Amygdala (tissue), 56 donors: ENCODE measurements at places on chromosomes 5 and 9.

- DNase-seq = no peak
Observed at GRCh38 chr9:27094640-27095298, 14.3 kb upstream of the TEK start.

- DNase-seq = no peak
Observed at GRCh38 chr9:95005278-95006143, 279.0 kb downstream of the AOPEP start.

GRCh38 chr9:34185778-34186551, 7.1 kb downstream of the UBAP1 start:
- no peak for DNase-seq

- no peak for DNase-seq
Observed at GRCh38 chr5:36526537-36526936, 79.9 kb upstream of the SLC1A3 start.

GRCh38 chr9:109020581-109021511, 7.5 kb upstream of the CTNNAL1 start:
- DNase-seq = no peak

GRCh38 chr9:121649476-121650216, 1.8 kb upstream of the DAB2IP start:
- no peak for DNase-seq

GRCh38 chr5:5364932-5365331, 57.5 kb upstream of the ICE1 start:
- no peak for DNase-seq

DNA sequence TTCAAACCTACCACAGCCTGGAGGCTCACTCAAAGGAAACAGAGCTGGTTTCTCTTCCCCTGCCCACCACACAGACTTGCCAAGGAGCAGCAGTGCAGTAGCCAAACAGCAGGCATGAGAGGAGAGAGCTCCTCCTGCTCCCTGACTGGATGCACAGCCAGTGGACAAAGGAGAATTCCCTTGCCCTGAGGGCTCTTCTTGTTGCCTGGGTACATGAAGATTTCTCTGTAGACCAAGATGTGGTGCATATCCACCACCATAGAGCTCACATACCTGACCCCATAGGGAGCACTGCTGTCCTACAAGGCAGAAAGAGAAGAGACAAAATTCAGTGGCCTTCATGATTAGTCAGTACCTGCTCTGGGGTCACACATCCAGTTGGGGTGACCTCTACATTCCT, 56.3 kb upstream of the SPATA31E1 start:
- no peak for DNase-seq

- no peak for DNase-seq
Observed at GRCh38 chr9:70801181-70801829, 320.1 kb downstream of the TRPM3 start.

- DNase-seq = no peak
Observed at GRCh38 chr9:4980086-4980727, 4.9 kb upstream of the JAK2 start.

GRCh38 chr5:73909474-73909873, 283.5 kb downstream of the ARHGEF28 start:
- DNase-seq = no peak

DNA sequence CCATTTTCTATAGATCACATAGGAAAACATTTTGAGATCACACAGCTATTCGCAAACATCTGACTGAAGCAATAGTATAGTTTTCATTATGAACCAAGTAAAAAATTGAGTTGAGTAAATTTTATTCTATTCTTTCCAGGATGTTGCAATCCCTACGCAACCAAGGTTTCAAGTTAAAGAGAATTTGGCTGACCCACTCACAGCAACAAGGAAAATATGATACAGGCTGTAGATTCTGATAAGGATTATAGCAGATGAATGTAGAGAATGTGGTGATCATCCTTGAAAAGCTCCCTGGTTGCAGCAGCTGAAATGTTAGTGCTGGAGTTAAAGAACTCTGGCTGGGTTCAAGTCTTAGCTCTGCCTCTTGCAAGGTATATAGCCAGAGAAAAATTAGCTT, 4.7 kb downstream of the ABCA1 start:
- no peak for DNase-seq

- no peak for DNase-seq
Observed at GRCh38 chr5:179170606-179171005, 110.4 kb downstream of the ZNF354C start.

GRCh38 chr5:64925123-64925522, 156.4 kb downstream of the CWC27 start:
- no peak for DNase-seq

DNA sequence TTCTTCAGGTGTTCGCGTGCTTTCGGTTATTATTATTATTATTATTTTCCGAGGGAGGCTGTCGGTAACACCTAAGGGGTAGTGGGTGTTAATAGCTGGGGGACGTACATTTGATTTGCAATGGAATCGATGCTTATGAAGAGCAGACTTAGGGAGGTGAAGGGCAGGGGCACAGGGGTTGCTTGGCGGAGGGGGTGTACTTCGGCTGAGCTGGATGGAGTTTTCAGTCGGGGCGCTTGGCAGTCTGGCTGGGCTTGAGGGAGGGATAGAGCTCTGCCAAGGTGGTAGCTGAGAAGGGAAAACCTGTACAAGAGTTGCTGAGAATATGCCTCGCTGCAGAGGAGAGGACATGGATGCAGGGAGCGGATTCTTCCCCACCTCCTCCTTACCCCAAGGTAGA, 617 bp upstream of the PTPRD start:
- DNase-seq = no peak

GRCh38 chr9:87872079-87872624, 10.5 kb upstream of the SPATA31E1 start:
- DNase-seq = no peak

DNA sequence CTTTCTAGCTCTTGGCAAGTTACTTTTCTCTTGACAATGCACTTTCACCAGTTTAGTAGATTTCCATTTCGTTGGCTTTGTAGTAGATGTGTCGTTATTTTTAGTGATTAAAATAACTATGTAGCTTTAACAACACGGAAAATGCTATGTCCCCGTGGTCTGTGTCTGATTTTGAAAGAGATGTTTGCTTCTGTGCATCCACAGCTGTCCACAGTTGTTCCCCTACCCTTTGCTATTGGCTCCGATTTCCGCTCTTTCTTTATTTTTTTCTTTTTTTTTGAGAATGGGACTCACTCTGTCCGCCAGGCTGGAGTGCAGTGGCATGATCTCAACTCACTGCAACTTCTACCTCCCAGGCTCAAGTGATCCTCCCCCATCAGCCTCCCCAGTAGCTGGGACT, 533.9 kb downstream of the IRX1 start:
- DNase-seq = no peak

- no peak for DNase-seq
Observed at GRCh38 chr5:128870373-128870772, 94.9 kb upstream of the SLC27A6 start.

GRCh38 chr9:100013573-100013972, 85.2 kb downstream of the ERP44 start:
- DNase-seq = no peak

DNA sequence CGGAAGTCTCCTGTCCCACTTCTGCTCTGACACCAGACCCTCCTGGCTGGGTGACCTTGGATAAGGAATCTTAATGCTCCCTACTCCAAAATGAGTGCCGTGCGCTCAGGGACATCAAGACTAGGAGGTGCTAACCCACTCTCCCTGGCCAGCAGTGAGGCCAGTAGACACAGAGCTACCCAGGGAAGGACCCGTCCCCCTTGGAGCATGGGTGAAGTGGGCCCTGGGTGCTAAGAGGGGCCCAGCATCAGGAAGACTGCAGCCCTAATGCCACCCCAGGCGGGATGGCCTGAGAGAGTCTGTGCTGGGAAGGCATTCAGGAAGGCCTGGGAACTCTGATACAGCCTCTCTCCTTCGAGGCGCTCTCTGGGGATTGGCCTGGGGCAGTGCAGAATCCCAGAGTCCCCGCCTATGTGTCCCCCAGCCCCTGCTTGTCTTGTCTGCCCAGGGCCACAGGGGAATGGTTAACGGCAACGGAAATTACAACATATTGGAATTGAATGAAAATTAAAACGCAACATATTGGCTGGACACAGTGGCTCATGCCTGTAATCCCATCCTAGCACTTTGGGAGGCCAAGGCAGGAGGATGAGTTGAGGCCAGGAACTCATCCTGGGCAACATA, 29.7 kb upstream of the RNU6ATAC start:
- no peak for DNase-seq

GRCh38 chr5:157516626-157517325, 56.8 kb downstream of the NIPAL4 start:
- no peak for DNase-seq

DNA sequence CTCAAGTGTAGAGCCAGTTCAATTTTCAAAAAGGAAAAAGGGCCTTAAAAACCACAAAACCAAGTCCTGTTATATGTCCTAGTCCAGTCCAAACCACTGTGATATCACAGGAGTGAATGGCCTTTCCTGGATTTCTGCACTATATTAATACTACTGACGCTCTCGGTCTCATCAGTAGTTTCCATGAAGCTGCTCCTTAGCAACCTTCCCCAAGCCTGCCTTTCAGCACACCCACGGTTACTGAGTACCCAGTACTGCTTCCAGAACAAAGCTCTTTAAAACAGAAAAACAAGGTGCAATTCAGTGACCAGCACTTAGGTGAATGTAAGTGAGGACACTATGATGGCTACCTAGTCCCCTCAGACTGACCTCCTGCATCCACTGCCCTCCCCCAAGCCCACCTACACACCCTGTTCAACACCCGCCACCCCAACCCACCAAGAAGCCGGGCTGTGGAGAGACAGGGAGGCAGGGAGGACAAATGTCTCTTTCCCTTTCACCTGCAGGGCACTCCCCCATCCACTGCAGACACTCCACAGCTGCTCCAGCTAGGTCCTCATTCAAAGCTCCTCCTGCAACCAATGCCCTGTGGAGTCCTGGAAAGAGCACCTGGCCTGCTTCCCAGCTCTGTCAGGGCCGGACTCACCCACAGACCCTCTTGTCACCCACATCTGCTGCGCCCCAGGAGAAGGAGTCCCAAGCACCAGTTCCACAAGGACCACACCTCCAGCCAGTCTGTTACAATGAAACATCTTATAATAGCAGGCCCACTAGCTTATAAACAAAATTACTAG, 25.9 kb downstream of the PSMB7 start:
- DNase-seq = no peak

DNA sequence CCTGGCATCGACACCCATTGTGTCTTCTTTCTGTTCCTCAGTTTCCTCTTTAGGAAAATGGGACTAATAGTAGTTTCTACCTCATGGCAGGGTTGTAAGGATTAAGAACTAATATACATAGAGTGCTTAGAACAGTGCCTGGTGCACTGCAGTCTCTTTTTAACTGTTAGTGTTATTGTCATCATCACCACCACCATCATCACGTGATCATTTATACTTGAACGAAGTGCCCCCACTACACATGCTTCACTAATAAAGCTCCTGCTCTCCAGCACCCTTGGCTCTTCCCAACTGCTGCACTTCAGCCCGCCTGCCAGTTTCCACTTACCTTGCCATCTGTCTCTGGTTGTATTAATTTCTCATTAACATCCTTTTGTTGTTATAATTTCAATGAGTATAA, 35.8 kb upstream of the MAST4 start:
- no peak for DNase-seq

DNA sequence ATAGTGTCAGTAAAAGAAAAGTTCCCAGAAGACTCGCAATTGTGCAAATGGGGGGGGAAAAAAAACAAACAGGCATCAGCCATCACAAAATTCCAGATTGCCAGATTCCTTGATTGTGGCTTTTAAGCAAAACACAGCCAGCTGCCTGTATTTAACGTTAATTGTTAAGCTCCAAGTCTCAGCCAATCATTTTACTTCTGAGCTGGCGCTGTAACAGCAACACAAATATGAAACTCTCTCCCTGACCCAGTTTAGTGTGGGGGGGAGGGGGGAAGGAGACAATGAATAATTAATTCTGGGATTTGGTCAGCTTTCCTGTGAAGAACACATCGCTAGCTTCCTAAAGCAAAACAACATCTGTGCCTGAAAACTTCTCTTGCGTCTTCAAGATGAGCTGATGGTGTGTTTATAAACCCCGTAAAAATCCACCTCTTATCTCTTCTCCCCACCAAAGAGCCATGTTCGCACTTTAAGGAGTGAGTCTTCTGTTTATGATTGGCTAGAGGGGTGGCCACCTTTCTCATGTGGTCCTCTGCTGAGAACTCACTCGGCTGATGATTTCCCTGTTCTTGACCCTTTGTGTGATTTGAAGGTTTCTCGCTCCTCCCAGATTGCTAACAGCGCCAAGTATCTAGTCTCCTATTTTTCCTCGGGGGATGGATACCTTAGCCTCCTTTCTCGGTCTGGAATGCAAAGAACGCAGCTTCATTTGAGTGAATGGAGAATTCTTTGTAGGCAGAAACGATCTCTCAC, 160.2 kb upstream of the DAPK1 start:
- peak; percentile 13 for DNase-seq

GRCh38 chr5:54924487-54924886, 60.9 kb downstream of the ESM1 start:
- no peak for DNase-seq

- no peak for DNase-seq
Observed at GRCh38 chr9:134179918-134180785, 15.8 kb upstream of the RNU6ATAC start.

DNA sequence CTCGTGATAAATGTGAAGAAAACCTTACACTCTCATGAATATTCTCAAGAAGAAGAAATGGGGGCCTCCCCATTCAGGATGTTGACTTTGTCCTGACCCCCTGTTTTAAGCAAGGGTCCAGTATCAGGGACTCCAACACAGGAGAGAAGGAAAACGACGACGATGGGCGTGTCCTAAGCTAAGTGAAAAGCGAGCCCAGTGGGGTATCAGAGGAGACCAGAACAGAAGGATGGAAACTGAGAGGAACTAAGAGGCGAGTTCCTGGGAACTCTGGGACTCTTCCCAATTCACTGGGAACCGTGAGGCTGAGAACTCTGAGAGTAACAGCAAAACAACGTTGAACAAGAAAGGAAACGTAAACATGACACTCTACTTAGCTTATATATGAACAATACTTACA, 14.6 kb downstream of the RETREG1 start:
- DNase-seq = no peak

DNA sequence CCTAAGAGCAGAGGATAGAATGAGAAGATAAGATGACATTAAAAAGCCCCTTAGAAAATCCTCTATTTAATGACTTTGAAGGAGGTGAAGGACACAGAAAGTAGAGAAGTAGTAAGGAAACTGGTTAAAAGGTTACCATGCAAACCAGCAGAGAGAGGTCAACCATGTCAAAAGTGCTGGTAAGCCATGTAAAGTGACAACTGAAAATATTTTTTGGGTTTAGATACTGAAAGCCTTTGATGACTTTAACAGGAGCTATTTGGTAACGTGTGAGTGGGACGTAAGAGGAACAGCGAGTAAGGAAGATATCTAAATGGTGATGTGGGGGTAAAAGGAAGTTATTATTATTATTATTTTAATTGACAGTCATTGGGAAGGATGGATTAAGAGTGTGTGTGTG, 56.9 kb downstream of the MACIR start:
- DNase-seq = no peak

GRCh38 chr5:63456279-63456678, 506.0 kb downstream of the HTR1A start:
- DNase-seq = no peak

- no peak for DNase-seq
Observed at GRCh38 chr9:119005162-119005561, 364.1 kb downstream of the BRINP1 start.

- no peak for DNase-seq
Observed at GRCh38 chr9:110864011-110864410, 174.3 kb downstream of the LPAR1 start.

- no peak for DNase-seq
Observed at GRCh38 chr5:5588887-5589826, 166.7 kb downstream of the ICE1 start.
